ENCODE measurements at places on chromosomes 7 and 10.

DNA sequence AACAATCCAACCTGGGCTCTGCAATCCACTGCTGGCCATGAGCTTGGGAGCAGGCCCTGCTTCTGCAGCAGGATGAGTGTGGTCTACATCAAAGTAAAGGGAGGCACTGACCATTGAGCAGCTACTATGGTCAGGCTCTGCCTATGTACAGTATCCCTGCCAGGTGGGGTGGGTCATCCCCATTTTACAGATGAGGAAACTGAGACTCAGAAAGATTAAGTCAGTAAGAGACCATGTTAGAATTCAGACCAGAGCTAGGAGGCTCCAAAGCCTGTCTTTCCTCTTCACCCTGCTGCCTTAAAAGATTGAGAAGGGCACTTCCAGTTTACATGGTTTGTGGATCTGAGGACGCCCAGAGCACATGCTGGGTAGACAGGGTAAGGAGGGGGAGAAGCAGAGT is 27.1 kb upstream of the CDH23 start:
- no peak for DNase-seq
- H3K27me3 ChIP-seq: no peaks in the 10 kb centered on the region
- no peak overlapping the region for H3K27ac ChIP-seq
- no peak overlapping the region for H3K4me3 ChIP-seq
- peaks cover 19% of the 10 kb centered on the region for H3K4me1 ChIP-seq

- H3K27me3 ChIP-seq: no peaks in the 10 kb centered on the region
- H3K27ac ChIP-seq: no peak overlapping the region
- DNase-seq: no peak
- no peak overlapping the region for H3K4me3 ChIP-seq
- H3K36me3 ChIP-seq: no peaks in the 10 kb centered on the region
Observed at GRCh38 chr7:81903115-81903514, 133.3 kb upstream of the HGF start.

DNA sequence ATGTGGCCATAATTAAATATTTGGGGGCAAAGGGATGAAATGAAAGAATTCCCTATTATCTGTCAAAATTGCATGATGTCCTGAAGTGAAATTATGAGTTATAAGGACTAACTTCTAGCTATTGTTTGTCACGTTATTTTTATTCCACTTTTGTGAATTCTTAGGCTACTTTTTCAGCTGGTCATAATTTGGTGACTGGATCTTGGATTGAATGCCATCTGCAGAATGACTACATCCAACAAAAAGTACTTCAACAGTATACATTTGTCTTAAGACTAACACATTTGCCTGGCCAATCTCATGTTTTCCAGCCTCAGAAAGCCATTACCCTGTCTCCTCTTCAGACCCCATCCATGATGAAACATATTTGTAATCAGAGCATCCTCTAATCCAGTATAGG is 48.1 kb upstream of the WNT16 start:
- no peaks in the 10 kb centered on the region for H3K27me3 ChIP-seq
- DNase-seq: no peak
- no peaks in the 10 kb centered on the region for H3K4me1 ChIP-seq
- H3K27ac ChIP-seq: no peak overlapping the region
- no peak overlapping the region for H3K4me3 ChIP-seq

DNA sequence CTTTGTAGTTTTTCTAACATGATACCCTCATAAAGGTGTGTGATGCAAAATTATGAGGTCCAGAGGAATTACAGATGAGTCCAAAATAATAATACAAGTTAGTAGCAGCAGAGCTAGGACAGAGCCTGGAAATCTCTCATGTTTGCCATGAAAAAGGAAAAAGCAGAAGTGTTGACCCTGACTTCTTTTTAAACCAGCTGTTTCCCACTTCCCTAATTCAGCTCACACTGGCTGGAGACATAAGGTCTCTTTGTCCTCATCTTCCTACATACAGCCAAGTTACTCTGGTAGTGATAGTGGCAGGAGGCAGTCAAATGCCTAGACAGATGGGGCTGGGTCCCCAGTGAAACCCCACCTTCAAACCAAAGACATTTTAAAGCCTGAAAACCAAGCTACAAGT is 269.2 kb downstream of the C7orf25 start:
- no peak overlapping the region for H3K27ac ChIP-seq
- H3K4me1 ChIP-seq: no peaks in the 10 kb centered on the region
- H3K36me3 ChIP-seq: no peaks in the 10 kb centered on the region
- H3K27me3 ChIP-seq: no peaks in the 10 kb centered on the region
- H3K4me3 ChIP-seq: no peak overlapping the region
- DNase-seq: no peak

GRCh38 chr10:20698837-20699236 is 198.3 kb downstream of the NEBL start:
- H3K36me3 ChIP-seq: no peaks in the 10 kb centered on the region
- DNase-seq: no peak
- no peaks in the 10 kb centered on the region for H3K4me1 ChIP-seq
- no peak overlapping the region for H3K27ac ChIP-seq

DNA sequence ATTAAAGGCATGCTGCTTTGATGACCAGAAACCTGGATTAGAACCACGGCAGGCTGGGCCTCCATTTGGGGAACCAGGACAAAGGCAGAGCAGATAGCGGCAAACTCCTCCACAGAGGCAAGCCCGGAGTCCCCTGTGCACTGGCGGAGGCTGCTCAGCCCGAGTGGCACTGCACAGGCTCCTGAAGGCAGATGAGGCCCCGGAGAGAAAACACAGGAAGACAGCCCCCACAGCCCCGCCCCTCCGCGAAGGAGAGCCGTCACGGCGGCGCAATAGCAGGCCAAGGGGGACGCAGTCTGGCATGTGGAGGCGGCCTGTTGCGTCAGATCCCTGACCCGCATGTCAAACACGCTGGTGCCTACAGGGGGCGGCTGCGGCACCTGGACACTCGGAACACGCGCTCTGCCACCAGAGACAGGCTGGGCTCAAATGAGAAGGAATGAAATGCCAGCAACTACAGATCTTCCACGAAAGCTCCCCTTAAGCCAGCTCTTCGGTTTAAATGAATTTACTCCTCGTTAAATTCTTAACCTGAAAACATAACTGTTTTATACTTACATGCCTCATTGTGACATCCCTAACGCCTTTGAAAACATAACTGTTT is 128.5 kb downstream of the MAD1L1 start:
- H3K27me3 ChIP-seq: no peaks in the 10 kb centered on the region
- peaks cover 57% of the 10 kb centered on the region for H3K4me1 ChIP-seq
- H3K27ac ChIP-seq: no peak overlapping the region
- H3K4me3 ChIP-seq: no peak overlapping the region

- H3K4me3 ChIP-seq: peak overlapping the region; percentile 24
- no peaks in the 10 kb centered on the region for H3K27me3 ChIP-seq
- peaks cover 18% of the 10 kb centered on the region for H3K4me1 ChIP-seq
Observed at GRCh38 chr7:74306004-74306729, 17.0 kb downstream of the CLIP2 start.

DNA sequence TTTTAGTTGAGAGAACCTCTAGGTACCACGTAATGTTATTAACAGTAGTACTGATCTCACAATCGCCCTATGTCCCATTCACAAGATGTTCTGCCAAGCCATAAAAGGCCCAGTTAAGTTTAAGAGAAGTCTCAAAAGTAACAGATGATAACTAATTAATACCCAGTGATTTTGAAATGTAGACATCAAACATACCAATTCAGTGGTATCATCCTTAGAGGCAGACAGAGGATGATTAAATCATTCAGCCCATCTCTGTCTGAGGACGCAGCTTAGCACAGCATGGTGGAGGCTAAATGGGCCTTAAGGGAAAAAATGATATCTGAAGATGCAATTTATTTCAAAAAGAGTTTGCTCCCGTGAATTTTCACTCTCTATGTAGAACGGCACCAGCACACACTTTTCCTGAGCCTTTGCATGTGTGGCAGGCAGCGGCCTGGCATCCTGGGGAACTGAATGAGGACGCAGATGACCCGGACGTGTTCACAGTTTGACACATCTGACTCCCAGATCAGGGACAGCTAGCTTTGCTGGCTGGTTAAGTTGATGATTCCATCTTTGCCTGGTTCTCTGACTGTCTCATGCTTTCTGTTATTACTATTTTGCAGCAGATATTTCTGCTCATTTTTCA is 13.4 kb downstream of the EGFR start:
- no peaks in the 10 kb centered on the region for H3K27me3 ChIP-seq
- H3K27ac ChIP-seq: no peak overlapping the region

- no peaks in the 10 kb centered on the region for H3K36me3 ChIP-seq
- no peaks in the 10 kb centered on the region for H3K4me1 ChIP-seq
- no peak for DNase-seq
- no peak within 1 kb of the TSS for H3K4me3 ChIP-seq
Observed at GRCh38 chr7:95324431-95324830, at the start of gene PON1. PON1 (minus strand) TSS chr7:95324532; CDS start chr7:95324475, 57 bp downstream.

GRCh38 chr7:101169838-101170551 is 4.6 kb upstream of the VGF start:
- H3K4me1 ChIP-seq: peaks cover 53% of the 10 kb centered on the region
- H3K27ac ChIP-seq: no peak overlapping the region
- peak; percentile 82 for DNase-seq
- H3K27me3 ChIP-seq: peaks cover 80% of the 10 kb centered on the region
- no peak overlapping the region for H3K4me3 ChIP-seq
- no peaks in the 10 kb centered on the region for H3K36me3 ChIP-seq

DNA sequence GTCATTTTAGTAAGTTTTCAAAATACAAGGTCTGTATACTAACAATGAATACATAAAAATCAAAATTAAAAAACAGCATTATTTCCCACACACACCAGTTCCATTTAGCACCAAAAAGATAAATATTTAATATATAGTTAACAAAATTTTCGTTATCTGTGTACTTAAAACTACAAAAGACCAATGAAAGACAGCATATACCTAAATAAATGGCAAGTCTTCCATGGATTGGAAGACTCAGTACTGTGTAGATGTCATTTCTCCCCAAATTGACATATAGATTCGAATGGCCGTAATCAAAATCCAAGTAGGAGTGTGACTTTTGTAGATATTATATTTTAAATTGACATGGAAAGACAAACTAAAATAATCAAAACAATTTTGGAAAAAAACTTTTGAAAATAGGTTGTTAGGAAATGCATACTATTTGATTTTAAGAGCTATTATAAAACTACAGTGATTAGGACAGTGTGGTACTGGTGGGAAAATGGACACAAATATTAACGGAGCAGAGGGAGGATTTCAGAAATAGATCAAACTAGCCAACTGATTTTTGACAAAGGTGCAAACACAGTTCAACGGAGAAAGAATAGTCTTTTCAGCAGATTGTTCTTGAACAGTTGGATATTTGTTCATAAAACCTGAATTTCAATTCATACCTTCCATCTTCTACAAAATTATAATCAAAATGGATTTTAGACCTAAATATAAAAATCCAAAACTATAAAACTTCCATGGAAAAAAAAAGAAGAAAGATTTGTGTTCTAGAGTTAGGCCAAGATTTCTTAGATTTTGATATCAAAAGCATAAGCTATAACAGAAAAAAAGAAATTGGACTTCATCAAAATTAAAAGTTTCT is 14.8 kb upstream of the KLF14 start:
- DNase-seq: no peak
- no peaks in the 10 kb centered on the region for H3K4me1 ChIP-seq
- H3K36me3 ChIP-seq: no peaks in the 10 kb centered on the region

GRCh38 chr10:64350665-64351064 is 829.5 kb downstream of the REEP3 start:
- no peak overlapping the region for H3K4me3 ChIP-seq
- H3K27me3 ChIP-seq: no peaks in the 10 kb centered on the region
- H3K36me3 ChIP-seq: no peaks in the 10 kb centered on the region
- H3K27ac ChIP-seq: no peak overlapping the region
- no peaks in the 10 kb centered on the region for H3K4me1 ChIP-seq
